NCI-H1105 treated with DMSO at 0.1 percent for 48 hours (cell line): ENCODE measurements at places on chromosomes 11 and 22.

DNA sequence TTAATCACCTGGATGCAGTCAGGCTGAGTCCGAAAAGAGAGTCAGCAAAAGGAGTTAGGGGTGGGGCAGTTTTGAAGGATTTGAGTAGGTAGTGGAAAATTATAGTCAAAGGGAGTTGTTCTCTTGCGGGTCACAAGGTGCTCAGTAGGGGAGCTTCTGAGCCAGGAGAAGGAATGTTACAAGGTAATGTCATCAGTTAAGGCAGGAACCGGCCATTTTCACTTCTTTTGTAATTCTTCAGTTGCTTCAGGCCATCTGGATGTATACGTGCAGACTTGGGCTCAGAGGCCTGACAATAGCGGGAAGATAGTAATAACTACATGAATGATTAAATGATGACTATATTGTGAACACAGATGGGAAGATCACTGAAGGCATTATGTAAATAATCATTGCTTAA, 6.2 kb downstream of the SC5D start:
- no peak for DNase-seq

GRCh38 chr11:32891657-32892354, 805 bp upstream of the QSER1 start:
- DNase-seq = peak; percentile 74

DNA sequence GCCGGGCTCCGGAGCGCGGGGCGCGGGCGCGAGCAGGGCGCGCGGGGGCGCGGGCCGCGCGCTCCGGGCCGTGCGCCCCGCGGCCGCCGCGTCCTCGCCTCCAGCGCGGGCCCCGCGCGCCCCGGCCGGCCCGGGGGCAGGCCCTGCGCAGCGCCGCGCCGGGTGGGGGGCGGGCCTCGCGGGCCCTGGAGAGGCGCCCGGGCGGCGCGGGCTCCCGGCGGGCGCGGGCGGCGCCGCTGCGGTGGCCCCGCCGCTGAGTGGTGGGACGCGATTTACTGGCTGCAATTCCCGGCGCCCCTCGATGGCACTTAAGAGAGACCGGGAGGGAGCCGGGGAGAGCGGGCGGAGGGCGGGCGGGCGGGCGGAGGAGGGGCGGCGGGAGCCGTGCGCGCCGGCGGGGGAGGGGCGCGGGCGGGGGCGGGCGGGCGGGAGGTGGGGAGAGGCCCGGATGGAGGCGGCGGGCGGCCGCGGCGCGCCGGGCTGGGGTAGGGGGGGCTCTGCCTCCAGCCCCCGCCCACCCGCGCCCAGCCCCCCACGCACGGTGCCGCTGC, 73.2 kb upstream of the TCF20 start:
- DNase-seq = peak; percentile 38

DNA sequence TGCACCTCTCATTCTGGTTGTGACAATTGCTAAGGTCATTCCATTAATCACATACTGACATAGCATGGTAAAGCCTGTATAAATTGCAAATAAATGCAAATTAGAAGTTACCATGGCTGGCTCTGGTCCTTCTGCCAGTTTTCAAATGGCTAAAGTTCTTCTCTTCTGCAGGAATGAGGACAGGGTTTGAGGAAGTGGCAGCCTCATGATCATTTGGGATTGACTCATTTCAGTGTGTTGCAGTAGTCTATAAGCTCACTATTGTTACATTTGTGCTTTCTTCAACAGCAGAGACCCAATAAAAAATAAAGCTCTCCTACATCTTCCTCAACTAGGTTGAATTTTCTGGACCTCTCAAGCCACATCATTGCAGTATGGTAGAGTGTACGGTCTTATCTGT, 60.3 kb downstream of the NECTIN1 start:
- no peak for DNase-seq

GRCh38 chr11:1923201-1923956, 3.9 kb downstream of the TNNT3 start:
- DNase-seq = no peak
